ENCODE measurements at places on chromosomes 7 and 10. TPM values are rescaled to one million over a fixed set of nuclear protein-coding genes. Genes with fewer than 3 reads are reported as not detected.

ERV3-1 gene
- total RNA-seq = 18.5 TPM

GIMAP6 gene
- total RNA-seq = 37.3 TPM

PCBD1 gene
- 30.1 TPM for total RNA-seq

- DNase-seq = no peak
- H3K27ac ChIP-seq = peak overlapping the region; percentile 68
- H3K4me1 ChIP-seq = peaks cover 4% of the 10 kb centered on the region
- no peaks in the 10 kb centered on the region for H3K36me3 ChIP-seq
- no peak overlapping the region for H3K4me3 ChIP-seq
- H3K27me3 ChIP-seq = no peaks in the 10 kb centered on the region
Measured at GRCh38 chr10:75427951-75428350, 3.5 kb upstream of the LRMDA start.

LRWD1 gene
- 25.6 TPM for total RNA-seq

- H3K27ac ChIP-seq = peak overlapping the region; percentile 51
- DNase-seq = peak; percentile 35
- H3K27me3 ChIP-seq = no peaks in the 10 kb centered on the region
- no peaks in the 10 kb centered on the region for H3K36me3 ChIP-seq
- no peak overlapping the region for H3K4me3 ChIP-seq
Measured at GRCh38 chr10:30215623-30216022, 133.5 kb downstream of the MTPAP start.

DNA sequence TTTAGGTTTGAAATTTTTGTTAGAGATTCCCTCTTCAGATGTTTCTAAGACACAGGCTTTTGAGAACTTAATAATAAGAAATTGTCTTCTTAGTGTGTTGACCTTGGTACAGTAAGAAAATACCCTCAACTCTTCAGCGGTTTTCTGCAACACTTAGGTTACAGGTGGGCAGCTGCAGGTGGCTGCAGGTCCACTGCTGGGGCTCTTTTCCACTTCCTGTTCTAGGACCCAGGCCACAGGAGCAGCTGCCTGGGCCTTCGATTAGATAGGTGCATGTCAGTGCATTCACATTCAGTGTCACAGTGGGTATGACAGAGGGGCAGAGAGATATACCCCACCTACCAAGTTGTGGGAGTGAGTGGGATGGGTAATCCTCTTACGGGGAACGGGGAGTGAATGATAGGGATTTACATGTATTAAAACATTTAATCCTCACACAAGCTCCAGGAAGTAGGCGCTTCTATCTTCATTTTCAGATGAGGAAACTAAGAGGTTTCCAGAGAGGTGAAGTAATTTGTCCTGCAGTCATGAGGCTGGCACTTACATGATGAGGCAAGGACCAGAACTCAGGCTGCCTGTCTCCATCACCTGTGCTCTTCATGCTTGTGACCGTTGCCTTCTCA is 20.2 kb upstream of the SUV39H2 start:
- H3K4me3 ChIP-seq = no peak overlapping the region
- no peaks in the 10 kb centered on the region for H3K27me3 ChIP-seq
- no peak overlapping the region for H3K27ac ChIP-seq
- no peaks in the 10 kb centered on the region for H3K36me3 ChIP-seq

DNA sequence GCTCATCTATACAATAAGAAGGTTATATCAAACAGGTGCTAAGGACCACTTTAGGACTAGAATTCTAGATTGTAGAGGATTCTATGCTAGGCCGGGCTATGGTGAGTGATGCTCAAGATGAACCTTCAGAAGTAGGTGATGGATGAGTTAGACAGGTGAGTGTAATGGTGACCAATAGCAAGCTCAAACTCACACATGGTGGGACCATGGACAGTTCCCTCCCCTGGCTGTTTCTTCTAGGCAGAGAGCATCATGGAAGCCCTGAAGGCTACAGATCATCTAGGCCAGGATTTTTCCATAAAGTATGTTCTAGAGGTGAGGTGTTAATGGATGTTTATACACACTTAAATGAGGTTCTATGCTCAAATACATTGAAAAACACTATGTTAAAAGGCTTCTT is 162.2 kb upstream of the WDR11 start:
- no peaks in the 10 kb centered on the region for H3K4me1 ChIP-seq
- H3K27ac ChIP-seq = no peak overlapping the region
- H3K36me3 ChIP-seq = no peaks in the 10 kb centered on the region
- no peak for DNase-seq

- H3K4me1 ChIP-seq = no peaks in the 10 kb centered on the region
- H3K4me3 ChIP-seq = no peak overlapping the region
- no peak overlapping the region for H3K27ac ChIP-seq
- no peaks in the 10 kb centered on the region for H3K36me3 ChIP-seq
Measured at GRCh38 chr7:38452681-38453108, 178.5 kb downstream of the AMPH start.

- H3K27ac ChIP-seq = peak overlapping the region; percentile 65
- no peaks in the 10 kb centered on the region for H3K4me1 ChIP-seq
- H3K36me3 ChIP-seq = no peaks in the 10 kb centered on the region
- H3K4me3 ChIP-seq = no peak overlapping the region
- H3K27me3 ChIP-seq = no peaks in the 10 kb centered on the region
Measured at GRCh38 chr10:59360605-59361405, 1.5 kb downstream of the FAM13C start.

MRPS33 gene
- total RNA-seq = 8.8 TPM

HPSE2 gene
- total RNA-seq = not detected

DNA sequence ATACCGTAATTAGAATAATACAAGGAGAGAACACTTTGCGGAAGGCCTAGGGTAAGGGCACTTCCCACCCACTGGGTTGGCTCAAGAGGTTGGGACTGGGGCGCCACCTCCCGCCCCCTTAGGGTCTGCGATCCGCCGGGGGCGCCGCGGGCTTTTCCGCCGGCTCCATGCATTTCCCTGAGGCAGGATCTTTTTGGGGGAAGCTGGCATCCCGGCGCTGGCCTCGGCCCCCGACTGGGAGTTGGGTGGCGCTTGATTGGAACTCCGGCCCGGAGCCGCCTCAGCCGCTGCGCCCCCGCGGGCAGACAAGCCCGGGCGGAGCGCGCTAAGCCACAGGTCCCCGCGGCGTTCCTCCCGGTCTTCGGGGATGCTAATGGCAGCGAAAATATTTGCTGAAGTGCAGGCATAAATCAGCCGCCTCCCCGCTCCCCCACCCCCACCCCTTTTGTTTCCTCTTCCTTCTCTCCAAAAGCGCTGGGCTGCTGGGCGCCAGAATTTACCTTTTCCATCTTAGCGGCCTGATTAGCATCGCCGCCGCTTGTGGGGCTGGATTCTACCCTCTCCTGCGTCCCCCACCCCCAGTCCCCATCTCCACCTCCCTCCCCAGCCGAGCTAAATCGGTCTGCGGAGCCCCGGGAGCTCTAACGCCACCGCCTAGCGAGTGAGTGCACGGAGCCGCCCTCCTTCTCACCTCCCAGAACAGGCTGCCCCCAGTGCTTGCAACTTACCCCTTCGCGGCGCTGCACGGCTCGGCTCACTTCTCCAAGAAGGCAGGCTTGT is 5.1 kb downstream of the UNC5B start:
- H3K27me3 ChIP-seq = no peaks in the 10 kb centered on the region
- peak overlapping the region; percentile 33 for H3K27ac ChIP-seq
- peak; percentile 59 for DNase-seq
